ENCODE measurements at places on chromosomes 12 and 14. TPM values are rescaled to one million over a fixed set of nuclear protein-coding genes. Genes with fewer than 3 reads are reported as not detected.

Gene APOLD1
- total RNA-seq: 3.4 TPM

Gene REP15
- total RNA-seq: not detected

Gene FOXN4
- not detected for total RNA-seq

Gene RNF212B
- total RNA-seq: not detected

Gene PTPRB
- not detected for total RNA-seq

Gene CARMIL3
- total RNA-seq: 1.00 TPM

Gene ZFHX2
- 1.4 TPM for total RNA-seq

Gene GLIPR1L1
- not detected for total RNA-seq

DNA sequence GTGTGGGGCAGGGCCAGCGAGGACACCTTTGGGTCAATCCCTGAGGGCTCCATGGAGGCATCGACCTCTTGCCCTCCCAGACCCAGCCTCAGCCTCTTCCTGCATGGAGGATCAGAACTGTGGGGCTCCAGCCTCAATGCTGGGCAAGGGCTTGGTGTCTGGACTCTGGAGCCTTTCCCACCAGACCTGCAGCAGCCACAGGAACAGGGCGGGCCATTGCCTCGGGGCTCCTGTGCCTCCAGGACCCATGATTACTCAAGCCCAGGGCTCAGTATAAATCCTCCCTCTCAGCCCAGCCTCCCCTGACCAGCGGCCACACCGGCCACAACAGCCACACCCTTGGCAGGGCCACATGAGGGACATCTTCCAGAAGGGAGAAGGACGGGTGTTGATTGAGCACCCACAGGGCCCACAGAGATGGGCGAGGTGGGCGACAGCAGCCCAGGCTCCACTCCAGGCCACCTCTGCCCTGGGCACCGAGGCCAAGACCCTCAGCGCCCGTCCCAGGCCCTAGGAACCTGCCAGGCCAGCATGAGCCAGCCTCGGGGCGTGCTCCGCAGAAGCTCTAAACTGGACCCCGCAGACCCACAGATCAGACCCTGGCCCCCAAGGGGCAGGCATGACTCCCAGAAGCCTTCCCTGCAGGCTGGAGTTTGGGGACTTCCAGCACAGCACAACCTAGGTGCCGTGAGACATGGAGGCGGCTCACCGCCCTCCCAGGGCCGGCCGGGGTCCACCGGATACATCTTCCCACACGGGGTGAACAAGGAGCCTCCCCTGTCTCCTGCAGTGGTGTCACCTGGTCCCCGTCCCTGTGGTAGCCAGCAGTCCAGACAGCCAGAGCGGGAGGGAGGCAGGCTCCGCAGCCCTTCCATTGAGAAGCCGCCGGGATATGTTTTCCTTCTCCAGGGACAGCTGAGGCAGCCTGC, 25.1 kb downstream of the NCOR2 start:
- DNase-seq: no peak

GRCh38 chr12:55727643-55728185, 1.1 kb downstream of the CD63 start:
- DNase-seq: no peak

- no peak for DNase-seq
These were observed 344.0 kb downstream of the DPF3 start for GRCh38 chr14:72549854-72550253.

DNA sequence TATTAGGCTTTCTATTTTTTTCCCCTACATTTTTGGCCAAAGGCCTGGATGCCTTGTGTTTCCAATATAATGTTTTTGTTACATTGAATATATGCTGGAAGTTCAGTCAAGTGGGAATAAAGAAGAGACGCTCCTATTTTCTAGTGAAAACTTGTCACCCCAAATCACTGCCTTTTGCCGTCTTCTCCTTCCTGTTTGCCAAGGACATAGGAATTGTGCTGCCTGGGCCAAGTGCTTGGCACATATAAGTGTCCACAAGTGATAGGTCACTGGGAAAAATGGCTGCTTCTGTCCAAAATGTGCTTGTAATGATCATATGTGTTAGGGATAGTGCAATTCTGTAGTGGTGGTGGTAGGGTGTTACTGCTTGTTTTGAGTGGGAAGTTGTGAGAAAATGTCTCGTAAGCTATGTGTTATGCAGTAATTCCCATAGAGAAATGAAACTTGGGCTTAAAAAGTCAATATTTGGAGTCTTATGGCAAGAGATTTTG, 11.6 kb upstream of the KCNJ8 start:
- no peak for DNase-seq

GRCh38 chr14:34614638-34615037, 15.3 kb downstream of the SNX6 start:
- no peak for DNase-seq

- no peak for DNase-seq
These were observed 42.5 kb upstream of the STRAP start for GRCh38 chr12:15839682-15840081.

- no peak for DNase-seq
These were observed 76.5 kb downstream of the SNAPC1 start for GRCh38 chr14:61838661-61839245.

DNA sequence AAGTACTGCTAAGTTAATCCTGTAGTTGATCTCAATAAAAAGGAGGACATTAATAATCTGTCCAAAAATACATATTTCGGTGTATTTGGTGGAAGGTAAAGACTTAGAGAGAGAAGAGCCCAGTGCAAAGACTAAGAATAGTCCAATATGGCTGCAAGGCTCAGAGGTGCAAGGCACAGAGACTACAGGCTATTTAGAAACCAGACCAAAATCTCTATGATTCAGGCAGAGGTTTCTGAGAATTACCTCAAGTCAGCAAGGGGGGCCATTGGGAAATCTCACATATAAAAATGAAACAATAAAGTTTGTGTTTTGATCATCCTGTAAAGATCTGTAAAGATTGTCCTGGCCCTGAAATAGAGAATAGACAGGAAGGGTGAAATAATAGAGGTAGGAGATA, 1173.0 kb downstream of the VRK1 start:
- peak; percentile 33 for DNase-seq

- DNase-seq: no peak
These were observed 1.2 kb downstream of the AMHR2 start for GRCh38 chr12:53424626-53425514.

- DNase-seq: no peak
These were observed 5.4 kb downstream of the VSIG10 start for GRCh38 chr12:118098401-118098800.

Data from activated CD4-positive, alpha-beta memory T cell treated with anti-CD3 and anti-CD28 coated beads for 36 hours (primary cell).